Stomach (tissue), 19 donors: ENCODE measurements at places on chromosomes 7 and 10. TPM values are rescaled to one million over a fixed set of nuclear protein-coding genes. Genes with fewer than 3 reads are reported as not detected.

SPAM1 gene
- total RNA-seq, result not detected

RAPGEF5 gene
- total RNA-seq, result 3.6 TPM

PRSS37 gene
- not detected for total RNA-seq

GBX1 gene
- total RNA-seq, result not detected

GRM3 gene
- 0.55 TPM for total RNA-seq

DDX50 gene
- 56.9 TPM for total RNA-seq

UCMA gene
- not detected for total RNA-seq

WEE2 gene
- total RNA-seq, result not detected

CALHM1 gene
- total RNA-seq, result not detected

PLAC9 gene
- total RNA-seq, result 11.6 TPM

COBL gene
- 63.9 TPM for total RNA-seq

HMX3 gene
- total RNA-seq, result not detected

RNF148 gene
- not detected for total RNA-seq

NAT16 gene
- total RNA-seq, result not detected

CALML3 gene
- total RNA-seq, result not detected

KCNK18 gene
- total RNA-seq, result not detected

MYPN gene
- total RNA-seq, result 0.37 TPM

DNA sequence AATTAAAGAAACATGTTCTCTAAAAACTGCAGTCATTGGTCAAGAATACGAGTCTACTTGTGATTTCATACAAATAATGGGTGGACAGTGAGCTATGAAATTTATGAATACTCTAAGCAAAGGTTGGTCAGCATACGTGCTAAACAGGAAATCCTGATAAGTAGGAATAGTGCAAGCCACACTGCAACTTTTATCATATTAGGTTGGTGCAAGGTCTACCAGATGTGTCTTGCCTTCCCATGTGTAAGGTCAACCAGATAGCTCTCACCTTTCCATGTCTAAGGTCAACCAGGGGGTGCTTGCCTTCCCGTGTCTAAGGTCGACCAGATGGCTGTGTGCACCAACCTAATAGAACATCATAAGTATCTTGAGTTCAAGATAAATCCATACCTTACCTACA is 2.0 kb upstream of the ITGB1 start:
- H3K36me3 ChIP-seq, result no peaks in the 10 kb centered on the region
- DNase-seq, result no peak
- H3K4me1 ChIP-seq, result peaks cover 23% of the 10 kb centered on the region
- H3K27me3 ChIP-seq, result no peaks in the 10 kb centered on the region

GRCh38 chr7:7962851-7963250 is 5.7 kb upstream of the GLCCI1 start:
- no peaks in the 10 kb centered on the region for H3K36me3 ChIP-seq
- no peak overlapping the region for H3K27ac ChIP-seq
- H3K4me1 ChIP-seq, result no peaks in the 10 kb centered on the region
- DNase-seq, result no peak
- H3K4me3 ChIP-seq, result no peak overlapping the region

- no peaks in the 10 kb centered on the region for H3K36me3 ChIP-seq
- no peaks in the 10 kb centered on the region for H3K27me3 ChIP-seq
- H3K4me1 ChIP-seq, result no peaks in the 10 kb centered on the region
- no peak overlapping the region for H3K4me3 ChIP-seq
- H3K27ac ChIP-seq, result no peak overlapping the region
Observed at GRCh38 chr7:109259151-109259550, 689.5 kb downstream of the DNAJB9 start.

GRCh38 chr10:24826009-24826408 is 102.3 kb upstream of the ARHGAP21 start:
- no peak overlapping the region for H3K27ac ChIP-seq
- no peak overlapping the region for H3K4me3 ChIP-seq
- DNase-seq, result no peak
- H3K4me1 ChIP-seq, result no peaks in the 10 kb centered on the region

DNA sequence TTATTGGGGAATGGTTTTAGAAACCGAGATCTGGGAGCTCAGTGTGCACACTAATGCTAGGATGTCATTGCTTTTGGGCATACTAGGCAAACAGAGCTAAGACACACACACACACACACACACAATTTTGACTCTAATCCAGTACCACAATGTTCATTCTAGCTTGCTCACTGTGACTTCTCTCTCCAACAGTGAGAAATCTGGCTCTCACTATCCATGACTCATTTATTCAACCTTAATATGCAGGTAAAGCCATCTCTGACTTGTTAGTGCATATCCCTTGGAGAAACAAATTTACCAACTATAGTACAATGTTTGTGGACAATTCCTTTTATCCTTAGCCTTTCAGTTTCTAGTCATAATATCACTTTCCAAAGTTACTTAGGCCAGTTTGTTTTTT is 5.9 kb upstream of the BMS1 start:
- H3K27me3 ChIP-seq, result peaks cover 32% of the 10 kb centered on the region
- no peak overlapping the region for H3K4me3 ChIP-seq
- no peaks in the 10 kb centered on the region for H3K4me1 ChIP-seq
- no peaks in the 10 kb centered on the region for H3K36me3 ChIP-seq

DNA sequence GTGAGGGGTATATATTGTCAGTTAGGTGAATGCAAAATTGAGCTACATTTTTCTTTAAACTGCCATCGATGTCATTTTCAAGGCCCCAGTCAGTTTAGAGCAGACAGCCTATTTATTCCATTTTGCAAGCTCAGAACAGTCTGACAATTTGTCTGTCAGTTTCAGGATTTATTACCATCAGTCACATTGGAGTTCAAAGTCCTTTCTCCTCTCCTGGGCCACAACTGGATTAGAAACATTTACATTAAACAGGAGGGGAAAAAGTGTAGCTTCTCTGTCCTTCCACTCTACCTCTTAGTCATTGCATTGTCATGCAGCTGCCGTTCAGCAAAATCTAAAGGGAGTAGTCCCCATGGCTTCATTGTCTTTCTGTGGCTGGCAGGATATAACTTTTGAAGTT is 3.5 kb upstream of the GHITM start:
- H3K4me1 ChIP-seq, result peaks cover 6% of the 10 kb centered on the region
- DNase-seq, result no peak
- H3K4me3 ChIP-seq, result no peak overlapping the region
- no peaks in the 10 kb centered on the region for H3K36me3 ChIP-seq

DNA sequence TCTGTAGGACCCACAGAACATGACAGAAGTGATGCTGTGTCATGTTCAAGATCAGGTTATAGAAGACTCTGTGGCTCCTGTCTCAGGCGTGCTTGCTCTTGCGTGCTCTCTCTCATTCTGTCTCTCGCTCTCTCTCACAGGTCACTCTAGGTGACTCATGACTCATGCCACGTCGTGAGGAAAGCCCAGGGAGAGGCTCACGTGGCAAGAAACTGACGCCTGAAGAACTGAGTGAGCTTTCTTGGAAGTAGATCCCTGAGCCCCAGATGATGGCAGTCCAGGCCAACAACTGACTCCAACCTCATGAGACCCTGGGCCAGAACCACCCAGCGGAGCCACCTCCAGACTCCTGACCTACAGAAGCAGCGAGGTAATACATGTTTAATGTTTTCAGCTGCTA is 103.3 kb downstream of the DNMBP start:
- H3K4me3 ChIP-seq, result no peak overlapping the region
- H3K36me3 ChIP-seq, result peaks cover 72% of the 10 kb centered on the region
- peaks cover 13% of the 10 kb centered on the region for H3K4me1 ChIP-seq
- H3K27ac ChIP-seq, result no peak overlapping the region

- no peaks in the 10 kb centered on the region for H3K4me1 ChIP-seq
- H3K27me3 ChIP-seq, result no peaks in the 10 kb centered on the region
- H3K27ac ChIP-seq, result no peak overlapping the region
- H3K36me3 ChIP-seq, result no peaks in the 10 kb centered on the region
- H3K4me3 ChIP-seq, result no peak overlapping the region
- no peak for DNase-seq
Observed at GRCh38 chr7:51114501-51114900, 202.1 kb downstream of the COBL start.

DNA sequence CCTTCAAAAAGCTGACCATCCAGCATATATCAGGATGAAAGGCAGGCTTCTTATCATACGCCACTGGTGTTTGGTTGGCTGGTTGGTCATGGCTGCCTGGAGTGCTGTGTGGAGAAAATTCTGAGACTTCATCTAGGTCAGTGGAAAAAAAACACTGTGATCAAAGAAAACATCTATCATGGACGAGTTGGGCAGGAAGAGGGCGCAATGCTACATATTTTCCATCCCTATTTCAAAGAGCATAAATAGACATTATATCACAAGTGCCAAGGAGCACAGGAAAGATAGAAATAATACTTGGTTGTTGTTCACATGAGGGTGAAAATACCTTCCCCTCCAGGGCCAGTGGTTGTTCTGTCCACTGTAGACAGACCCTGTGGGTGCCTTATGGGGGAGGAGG is 128.4 kb upstream of the PLPP4 start:
- no peak for DNase-seq
- H3K27me3 ChIP-seq, result no peaks in the 10 kb centered on the region
- no peaks in the 10 kb centered on the region for H3K4me1 ChIP-seq
- no peaks in the 10 kb centered on the region for H3K36me3 ChIP-seq
- no peak overlapping the region for H3K27ac ChIP-seq

DNA sequence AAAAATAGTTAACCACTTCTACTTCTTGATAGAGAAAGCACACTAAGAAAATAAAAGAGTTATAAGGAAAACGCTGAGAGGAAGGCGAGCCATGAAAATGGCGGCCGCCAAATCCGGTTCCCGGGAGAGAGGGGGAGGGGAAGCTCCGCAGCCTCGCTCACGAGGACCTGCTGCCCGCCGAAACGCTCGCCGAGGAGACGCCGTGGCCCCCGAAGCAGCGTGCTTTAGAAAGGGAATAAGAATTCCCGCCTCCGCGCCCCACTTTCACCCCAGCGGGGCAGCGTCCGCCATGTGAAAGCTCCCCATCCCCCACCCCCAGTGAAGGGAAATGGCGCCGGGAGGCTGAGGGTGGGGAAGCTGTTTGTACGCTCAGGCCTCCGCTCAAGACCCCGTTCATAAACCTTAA is 505 bp downstream of the HNRNPA2B1 start:
- H3K36me3 ChIP-seq, result peaks cover 24% of the 10 kb centered on the region
- peak; percentile 90 for DNase-seq
- peak overlapping the region; percentile 93 for H3K4me3 ChIP-seq
- no peaks in the 10 kb centered on the region for H3K27me3 ChIP-seq

DNA sequence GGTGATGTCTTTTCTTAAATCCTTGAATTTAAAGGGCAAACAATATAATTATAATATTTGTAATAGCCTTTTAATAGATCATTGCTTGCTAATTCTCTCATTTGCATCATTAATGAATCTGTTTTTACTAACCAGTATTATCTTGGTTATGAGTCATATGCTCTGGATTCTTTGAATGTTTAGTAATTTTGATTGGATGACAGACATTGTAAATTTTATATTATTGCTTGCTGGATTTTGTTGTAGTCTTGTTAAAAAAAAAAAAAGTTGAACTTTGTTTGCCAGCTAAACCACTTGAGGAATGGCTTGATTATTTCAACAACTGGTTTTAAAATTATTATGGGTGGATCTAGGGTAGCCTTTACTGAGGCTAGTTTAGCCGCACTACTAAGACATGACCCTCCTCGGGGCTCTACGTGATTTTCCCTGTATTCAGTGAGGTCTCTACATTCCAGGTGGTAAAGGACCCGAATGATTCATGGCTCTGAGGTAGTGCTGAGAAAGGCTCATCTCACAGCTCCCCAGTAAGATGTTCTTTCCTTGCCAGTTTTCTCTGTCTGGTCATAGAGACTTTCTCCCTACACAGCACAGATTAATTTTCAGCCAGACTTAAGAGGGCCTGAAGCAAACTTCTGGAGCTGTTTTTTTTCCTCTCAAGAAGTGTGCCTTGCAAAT is 8.5 kb downstream of the C10orf90 start:
- H3K27me3 ChIP-seq, result no peaks in the 10 kb centered on the region
- no peaks in the 10 kb centered on the region for H3K36me3 ChIP-seq
- no peaks in the 10 kb centered on the region for H3K4me1 ChIP-seq
- H3K4me3 ChIP-seq, result no peak overlapping the region
- no peak for DNase-seq
- no peak overlapping the region for H3K27ac ChIP-seq

DNA sequence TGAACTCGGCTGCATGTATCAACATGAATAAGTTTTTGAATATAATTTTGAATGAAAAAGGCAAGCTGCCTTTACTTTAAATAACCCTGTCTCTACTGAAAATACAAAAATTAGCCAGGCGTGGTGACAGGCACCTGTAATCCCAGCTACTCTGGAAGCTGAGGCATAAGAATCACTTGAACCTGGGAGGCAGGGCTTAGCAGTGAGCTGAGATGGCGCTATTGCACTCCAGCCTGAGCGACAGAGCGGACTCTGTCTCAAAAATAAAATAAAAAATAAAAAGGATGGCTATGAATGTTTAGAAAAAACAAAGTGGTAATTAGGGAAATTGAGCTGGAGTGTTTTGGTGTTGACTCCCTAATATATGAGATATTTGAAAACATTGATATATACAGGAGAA is 133.3 kb downstream of the PHTF2 start:
- H3K27me3 ChIP-seq, result no peaks in the 10 kb centered on the region
- no peaks in the 10 kb centered on the region for H3K4me1 ChIP-seq
- peaks cover 7% of the 10 kb centered on the region for H3K36me3 ChIP-seq
- no peak overlapping the region for H3K27ac ChIP-seq

GRCh38 chr7:111470998-111471397 is 91.3 kb downstream of the IMMP2L start:
- no peak overlapping the region for H3K4me3 ChIP-seq
- no peaks in the 10 kb centered on the region for H3K4me1 ChIP-seq
- no peaks in the 10 kb centered on the region for H3K36me3 ChIP-seq

GRCh38 chr7:55485501-55486191 is 86.7 kb downstream of the VOPP1 start:
- H3K36me3 ChIP-seq, result peaks cover 16% of the 10 kb centered on the region
- no peak for DNase-seq
- no peaks in the 10 kb centered on the region for H3K27me3 ChIP-seq
- H3K4me3 ChIP-seq, result no peak overlapping the region
- no peak overlapping the region for H3K27ac ChIP-seq

DNA sequence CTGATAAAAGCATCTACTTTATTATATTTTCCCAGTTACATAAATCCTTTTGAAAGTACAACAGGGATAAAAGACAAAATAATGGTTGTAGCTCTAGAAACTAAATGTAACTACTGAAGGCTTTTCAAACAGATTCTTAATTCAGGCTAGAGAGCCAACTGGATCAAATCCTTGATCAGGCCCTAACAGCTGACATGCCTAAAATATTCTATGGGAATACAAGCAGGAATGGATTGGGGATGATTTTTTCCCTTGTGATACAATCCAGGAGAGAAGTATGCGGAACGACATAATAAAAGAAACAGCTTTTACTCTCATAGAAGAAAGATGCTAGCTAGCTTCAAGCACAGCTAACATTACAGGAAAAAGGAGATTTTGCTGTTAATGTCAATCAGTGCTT is 49.0 kb downstream of the NT5C2 start:
- no peaks in the 10 kb centered on the region for H3K27me3 ChIP-seq
- DNase-seq, result peak; percentile 25
- H3K36me3 ChIP-seq, result peaks cover 15% of the 10 kb centered on the region
- H3K4me3 ChIP-seq, result no peak overlapping the region
- peaks cover 55% of the 10 kb centered on the region for H3K4me1 ChIP-seq

DNA sequence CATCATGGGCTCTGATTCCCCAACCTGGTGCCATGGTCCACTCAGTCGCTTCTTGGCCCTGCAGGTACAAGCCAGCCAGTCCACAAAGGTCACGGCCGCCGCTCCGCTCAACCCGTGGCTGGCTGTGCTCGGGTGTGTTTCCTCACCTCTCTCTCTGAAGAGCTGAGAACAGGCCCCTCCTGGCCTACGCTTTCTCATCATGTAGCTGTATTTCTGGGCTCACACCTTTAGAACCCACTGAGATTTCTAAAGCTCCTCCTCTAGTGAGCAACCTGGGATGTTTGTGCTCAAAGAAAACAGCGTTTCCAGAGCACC is 30.2 kb downstream of the PTPRN2 start:
- no peaks in the 10 kb centered on the region for H3K4me1 ChIP-seq
- no peak overlapping the region for H3K4me3 ChIP-seq
- no peaks in the 10 kb centered on the region for H3K36me3 ChIP-seq
- no peak for DNase-seq

GRCh38 chr10:30583778-30584415 is 45.7 kb downstream of the LYZL2 start:
- H3K27ac ChIP-seq, result peak overlapping the region; percentile 84
- H3K36me3 ChIP-seq, result no peaks in the 10 kb centered on the region
- H3K27me3 ChIP-seq, result no peaks in the 10 kb centered on the region
- DNase-seq, result peak; percentile 80
